RPMI8226 (cell line): ENCODE measurements at places on chromosomes 1 and 21.
A peak's percentile ranks its signal among the peaks of the same experiment; 100 is the strongest.

- peak; percentile 55 for DNase-seq
Measured at GRCh38 chr1:105793536-105794146, 1262.8 kb upstream of the PRMT6 start.

DNA sequence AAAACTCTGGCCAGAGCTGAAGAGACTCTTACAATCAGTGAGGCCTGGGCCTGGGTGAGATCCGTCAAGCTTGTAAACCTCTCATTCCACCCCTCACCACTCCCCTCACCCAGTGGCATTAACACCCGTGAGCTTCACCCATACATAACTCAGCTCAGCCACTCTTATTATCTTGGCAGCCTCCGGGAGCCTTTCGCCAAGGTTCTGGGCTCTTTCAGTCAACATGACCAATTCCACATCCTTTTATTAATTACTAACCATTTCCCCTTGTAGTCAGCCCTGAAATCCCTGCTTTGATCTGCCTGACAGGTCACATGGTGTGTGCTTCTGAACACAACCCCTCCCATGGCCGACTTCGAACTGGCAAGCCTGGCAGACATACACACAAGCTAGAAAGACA, 134.8 kb downstream of the SETD4 start:
- no peak for DNase-seq

DNA sequence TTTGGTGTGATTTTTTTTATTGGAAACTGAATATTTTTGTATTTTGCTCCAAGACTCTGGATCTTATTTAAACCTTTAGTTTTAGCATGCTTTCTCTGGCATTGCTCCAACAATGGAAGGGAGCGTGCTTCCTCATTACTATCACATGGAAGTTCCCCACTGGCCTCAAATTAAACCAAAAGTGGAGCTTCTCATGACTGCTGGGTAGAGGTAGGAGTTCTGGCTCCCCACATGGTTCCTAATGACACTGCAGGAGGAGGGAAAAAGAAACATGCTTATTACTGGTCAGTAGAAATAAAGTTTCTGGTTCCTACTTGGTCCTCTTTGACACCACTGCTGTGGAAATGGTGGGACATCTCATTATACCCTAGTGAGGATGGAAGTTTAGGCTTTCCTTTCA, 310.5 kb downstream of the PTGER3 start:
- DNase-seq = no peak

DNA sequence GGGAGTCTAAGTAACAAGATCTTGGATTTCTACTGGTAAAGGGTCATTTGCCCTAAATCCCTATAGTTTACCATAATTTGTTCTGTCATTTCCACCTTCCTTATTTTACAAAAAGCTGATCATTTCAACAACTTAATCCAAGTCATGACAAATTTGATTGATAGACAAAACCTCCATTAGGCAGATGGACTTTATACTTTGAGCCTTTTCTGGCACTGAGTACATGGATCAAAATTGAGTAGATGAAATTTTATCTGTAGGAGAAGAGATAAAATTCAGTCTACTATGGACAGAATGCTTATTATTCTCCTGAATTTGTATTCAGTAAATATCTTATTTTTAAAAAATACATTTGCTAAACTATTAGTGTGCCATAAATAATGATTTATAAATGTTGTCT, 62.6 kb upstream of the NRIP1 start:
- no peak for DNase-seq

DNA sequence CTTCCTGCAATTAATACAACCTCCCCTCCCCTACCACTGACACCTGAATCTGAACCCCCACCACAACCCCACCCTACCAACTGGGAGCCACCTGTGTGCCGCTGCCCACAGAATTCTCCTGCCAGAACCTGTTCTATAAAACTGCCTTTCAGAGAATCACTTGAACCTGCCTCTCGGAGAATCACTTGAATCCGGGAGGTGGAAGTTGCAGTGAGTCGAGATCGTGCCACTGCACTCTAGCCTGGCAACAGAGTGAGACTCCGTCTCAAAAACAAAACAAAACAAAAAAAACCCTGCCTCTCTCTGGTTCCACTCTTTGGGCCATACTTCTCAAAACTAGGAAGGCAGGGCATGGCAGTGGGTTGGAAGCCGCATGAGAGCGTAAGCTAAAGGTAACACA, 5.7 kb downstream of the URB1 start:
- DNase-seq = no peak

DNA sequence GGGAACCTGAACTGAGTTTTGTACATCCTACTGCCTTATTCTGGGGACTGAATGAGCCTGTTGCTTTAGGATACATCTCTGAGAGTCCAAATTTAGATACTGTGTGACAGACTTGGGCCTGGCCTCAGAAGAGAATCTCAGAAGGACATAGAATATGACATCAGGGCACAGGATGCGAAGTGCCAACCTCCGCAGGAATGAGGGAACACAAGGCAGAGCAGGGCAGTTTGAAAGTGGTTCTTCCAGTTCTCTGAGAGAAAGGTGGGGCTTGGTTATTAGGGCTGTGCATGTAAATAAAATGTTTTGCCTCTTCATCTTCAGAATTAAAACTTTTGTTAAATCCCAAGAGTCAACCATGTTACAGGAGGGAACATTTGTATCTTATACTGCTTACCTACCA, 23.1 kb downstream of the TRAF5 start:
- no peak for DNase-seq

GRCh38 chr1:51636191-51636590, 19.3 kb downstream of the OSBPL9 start:
- DNase-seq = no peak

DNA sequence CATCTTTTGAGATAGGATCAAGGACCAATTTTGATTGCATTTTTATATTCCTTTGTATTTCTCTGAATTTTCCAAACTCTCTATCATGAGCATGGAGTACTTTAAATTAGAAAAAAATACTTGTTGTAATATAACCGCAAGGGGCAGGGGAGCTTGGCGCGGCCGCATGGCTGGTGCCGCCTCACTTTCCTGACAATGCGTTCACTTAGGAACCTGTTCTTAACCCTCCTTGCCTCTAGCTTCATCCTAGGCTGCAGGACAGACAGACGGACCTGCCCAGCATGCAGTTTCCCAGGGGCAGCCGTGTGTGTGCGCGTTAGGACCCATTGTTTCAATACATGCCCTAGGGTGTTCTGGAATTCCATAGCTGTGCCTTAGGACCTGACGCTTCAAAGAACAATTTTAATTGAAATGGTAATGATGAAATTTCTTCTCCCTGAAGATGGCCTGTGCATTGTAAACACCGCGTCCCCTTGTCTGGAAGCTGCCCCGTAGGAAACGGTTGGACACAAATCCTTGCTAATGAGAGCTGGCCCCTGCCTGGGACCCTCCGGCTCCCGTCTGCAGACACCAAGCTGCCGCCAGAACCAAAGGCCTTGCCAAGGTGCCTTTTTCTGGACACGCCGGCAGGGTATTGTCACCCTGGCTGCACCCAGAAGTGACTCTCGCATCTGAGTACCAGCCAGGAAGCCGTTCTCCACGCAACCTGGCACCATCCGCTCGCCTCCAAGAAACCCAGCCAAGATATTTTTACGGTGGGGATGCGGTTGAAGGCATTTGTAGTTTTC, 466.4 kb downstream of the NPHP4 start:
- DNase-seq = no peak

DNA sequence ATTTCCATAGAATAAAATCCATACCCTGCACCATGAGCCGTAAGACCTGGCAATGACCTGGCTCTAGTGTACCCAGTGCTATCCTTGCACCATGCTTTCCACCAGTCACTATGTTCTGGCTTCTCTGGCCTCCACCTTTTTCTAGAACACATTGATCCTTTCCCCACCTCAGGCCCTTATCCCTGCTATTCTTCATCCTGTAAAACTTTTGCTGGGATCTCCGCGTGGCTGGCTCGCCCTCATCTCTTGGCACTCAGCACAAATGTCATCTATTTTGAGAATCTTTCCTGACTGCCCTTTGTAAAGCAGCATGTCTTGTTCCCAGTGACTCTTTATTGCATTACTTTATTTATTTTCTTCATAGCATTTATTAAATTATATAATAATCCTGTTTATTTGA, 169.8 kb upstream of the B3GALT2 start:
- no peak for DNase-seq

DNA sequence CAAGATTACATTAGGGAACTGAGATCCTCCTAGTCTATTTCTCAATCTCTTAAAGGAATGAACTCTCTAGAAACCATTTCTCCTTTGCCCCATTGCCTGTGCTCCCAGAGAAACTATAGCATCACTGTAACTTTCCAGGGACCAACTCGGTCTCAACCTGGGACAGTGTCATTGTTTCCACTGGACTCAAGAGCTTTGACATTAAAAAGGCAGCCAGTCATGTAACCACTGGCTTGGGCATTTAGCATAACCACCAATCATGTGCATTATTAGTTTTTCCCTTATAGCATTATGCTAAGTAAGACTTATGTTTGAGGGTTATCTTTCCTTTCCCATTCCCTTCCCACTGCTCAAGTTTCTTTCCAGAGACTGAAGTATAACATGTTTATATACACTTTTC, 18.2 kb downstream of the TEX38 start:
- DNase-seq = no peak

DNA sequence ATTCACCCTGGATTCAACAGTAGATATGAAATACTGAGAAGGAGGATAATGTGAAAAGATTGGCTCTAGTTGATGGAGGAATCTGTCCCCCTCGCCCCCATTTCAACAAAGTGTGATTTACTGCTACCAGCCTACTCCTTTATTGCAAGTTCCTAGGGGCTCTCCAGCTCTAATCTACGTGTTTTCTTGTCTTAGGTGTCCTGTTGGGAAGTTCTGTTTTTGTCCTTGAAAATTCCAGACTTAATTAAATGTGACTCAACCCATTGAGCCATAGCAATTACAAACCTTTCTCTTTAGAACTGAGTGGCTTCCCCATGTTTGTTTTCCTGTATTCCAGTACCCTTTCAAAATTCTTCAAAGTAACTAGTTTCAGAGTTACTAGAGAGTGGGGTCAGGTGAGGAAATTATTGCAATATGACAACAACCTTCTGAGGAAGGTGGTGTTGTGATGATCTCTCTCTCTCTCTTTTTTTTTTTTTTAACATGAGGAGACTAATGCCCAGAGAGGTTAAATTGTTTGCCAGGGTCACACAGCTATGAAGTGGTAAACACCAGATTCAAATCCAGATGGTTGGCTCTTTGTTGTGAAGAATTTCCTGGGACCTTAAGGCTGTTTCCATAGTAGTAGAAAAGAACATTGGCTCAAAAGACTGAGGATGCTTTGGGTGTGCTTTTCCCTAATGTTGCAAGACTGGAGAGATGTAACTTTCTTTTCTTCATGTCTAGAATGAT, 3.5 kb downstream of the RGL1 start:
- DNase-seq = no peak

DNA sequence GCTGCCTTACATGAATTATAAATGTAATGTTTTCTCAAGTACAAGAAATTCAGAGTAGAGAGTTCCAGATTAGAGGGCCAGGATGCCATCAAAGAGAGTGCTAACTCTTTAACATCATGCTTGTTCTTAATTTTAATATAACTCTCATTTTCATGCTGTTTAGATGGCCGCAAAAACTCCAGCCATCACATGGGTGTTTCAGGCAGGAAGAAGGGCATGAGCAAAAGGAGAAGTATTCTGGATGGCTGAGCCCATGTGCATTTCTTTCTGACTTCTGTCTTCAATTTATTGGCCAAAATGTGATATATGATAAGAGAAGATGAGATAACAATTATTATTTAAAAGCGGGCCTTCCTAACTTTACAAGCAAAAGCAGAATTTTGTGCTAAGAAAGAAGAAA, 1328.6 kb downstream of the MRPL39 start:
- no peak for DNase-seq

DNA sequence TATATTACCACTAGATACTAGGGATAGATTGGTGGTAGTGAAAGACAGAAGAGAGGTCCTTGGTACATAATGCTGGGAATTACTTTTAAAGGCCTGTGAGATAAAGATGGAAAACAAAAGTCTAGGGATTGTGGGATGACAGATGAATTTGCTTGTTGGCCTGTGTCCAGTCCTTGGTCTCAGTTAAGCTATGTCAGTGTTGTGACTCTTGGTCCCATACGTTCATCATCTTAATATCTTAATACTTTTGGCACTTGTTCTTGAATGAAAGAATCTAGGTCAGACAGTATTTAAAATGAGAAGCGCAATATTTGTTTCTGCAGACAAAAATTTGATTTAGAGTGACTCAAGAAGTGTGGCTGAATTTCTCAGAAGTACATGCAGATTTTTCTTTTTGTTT, 7.6 kb downstream of the RPL5 start:
- no peak for DNase-seq

- DNase-seq = no peak
Measured at GRCh38 chr21:44749116-44749758, 37.9 kb upstream of the TSPEAR start.

GRCh38 chr21:35593000-35593502, 467.3 kb downstream of the SETD4 start:
- no peak for DNase-seq

DNA sequence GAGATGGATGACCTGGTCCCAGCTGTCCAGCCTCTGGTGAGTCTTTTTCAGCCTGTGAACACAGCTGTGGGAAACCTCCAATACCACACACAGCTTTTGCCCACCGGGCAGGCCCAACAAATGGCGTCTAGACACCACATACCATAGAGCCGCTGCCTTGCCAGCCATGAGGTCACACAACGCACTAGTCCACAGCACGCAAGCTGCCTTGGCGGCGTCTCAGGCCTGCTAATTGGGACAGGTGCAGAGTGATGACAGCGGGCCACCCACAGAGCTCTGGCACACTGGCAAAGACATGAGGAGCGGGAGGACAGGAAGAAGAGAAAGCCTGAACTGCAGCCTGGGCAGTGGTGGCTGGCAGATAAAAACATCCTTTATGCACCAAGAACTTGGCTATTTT, 125.5 kb downstream of the ADAMTS1 start:
- DNase-seq = no peak

DNA sequence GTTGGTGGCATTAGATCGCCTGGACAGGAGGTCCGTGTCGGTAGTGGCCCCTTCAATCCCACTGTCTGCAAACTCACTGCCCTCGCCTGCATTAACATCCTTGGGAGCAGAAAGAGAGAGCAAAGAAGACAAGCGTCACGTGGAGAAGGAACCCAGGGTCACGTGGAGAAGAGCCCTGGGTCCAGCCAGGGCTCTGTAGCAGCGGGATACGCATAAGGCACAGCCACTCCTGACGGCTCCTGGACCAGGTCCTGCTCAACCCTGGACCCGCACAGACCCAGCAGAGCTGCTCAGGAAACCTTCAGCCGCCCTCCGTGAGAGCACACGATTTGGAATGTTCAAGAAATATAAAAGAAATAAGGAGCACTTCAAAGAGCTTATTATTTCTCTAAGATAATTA, 92.0 kb downstream of the TIAM1 start:
- DNase-seq = no peak

GRCh38 chr1:165240492-165240891, 116.0 kb downstream of the LMX1A start:
- no peak for DNase-seq
